ENCODE measurements at places on chromosomes 7 and 10. TPM values are rescaled to one million over a fixed set of nuclear protein-coding genes. Genes with fewer than 3 reads are reported as not detected.

Gene TDRD1
- total RNA-seq, result 0.17 TPM

Gene PRKCQ
- total RNA-seq, result 0.32 TPM

Gene C10orf105
- not detected for total RNA-seq

Gene PTPRZ1
- not detected for total RNA-seq

Gene C7orf33
- total RNA-seq, result not detected

Gene TLX1
- 0.60 TPM for total RNA-seq

Gene VGF
- not detected for total RNA-seq

Gene DYDC2
- total RNA-seq, result 0.58 TPM

Gene DRGX
- total RNA-seq, result not detected

Gene TMEM225B
- total RNA-seq, result not detected

Gene RAMP3
- total RNA-seq, result 25.9 TPM

Gene CISD1
- total RNA-seq, result 26.2 TPM

Gene NKX2-3
- total RNA-seq, result not detected

Gene TMEM26
- 0.67 TPM for total RNA-seq

Gene IL15RA
- 12.3 TPM for total RNA-seq

Gene ATOH7
- not detected for total RNA-seq

Gene MALRD1
- total RNA-seq, result 0.37 TPM

Gene MAT1A
- total RNA-seq, result 1,200 TPM

All from right lobe of liver (tissue), 6 donors.